ENCODE measurements at places on chromosomes 2 and 18.

DNA sequence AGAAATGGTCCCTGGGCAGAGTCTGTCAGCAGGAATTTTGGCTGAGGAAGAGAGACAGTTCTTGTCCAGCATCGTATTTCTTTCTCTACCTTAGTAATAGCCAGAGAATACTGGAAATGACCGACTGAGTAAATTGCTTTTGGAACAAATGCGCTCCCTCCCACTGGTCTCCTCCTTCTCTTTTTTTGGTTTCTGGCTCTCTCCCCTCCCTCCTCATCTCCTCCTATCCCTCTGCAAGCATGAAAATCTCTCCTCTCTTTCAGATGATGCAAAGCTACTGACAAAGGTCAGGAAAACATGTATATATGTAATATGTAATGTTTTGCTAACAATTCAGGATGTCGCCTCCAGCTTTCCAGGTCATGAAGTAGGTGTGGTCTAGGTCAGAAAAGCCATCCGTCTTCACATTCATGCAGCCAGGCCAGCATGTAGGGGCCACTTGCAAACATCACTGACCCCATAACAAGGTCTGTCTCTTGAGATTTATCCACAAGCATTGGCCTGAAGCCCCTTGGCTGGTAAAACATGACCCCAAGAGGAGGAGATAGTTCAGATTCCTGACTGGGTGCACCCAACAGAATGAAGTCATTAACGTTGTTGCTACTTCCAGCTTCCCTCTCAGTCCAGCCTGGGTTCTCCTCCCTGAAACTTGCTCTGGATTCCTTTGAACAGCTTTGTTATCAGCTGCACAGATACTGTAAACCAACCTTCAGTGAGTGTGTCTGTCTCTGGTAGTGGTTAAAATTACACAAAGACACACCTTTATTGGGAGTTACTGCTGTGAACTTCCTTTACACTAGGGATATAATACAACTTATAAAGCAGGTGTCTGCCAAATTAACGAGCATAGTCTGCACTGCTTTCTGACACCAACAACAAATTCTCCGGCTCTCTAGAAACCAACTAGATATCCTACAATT is 864.4 kb upstream of the KLHL29 start:
- DNase-seq, result no peak

DNA sequence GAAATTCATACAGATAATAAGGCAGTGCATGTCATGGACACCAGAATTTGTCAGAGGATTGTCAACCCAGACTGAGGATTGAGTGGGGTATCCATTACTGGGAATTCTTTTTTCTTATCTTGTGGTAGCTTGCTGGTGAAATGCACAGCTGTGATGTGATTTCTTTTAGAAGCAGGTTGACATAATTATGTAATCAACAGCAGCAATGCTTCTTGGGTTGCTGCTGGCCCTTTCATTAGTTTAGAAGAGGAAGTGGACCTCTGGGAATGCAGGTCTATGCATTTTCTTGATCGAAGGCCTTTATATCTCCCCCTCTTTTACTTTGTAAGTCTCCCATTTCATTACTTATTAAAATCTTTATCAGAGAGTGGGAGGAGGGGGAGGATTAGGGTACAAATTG is 319.9 kb downstream of the AGPS start:
- DNase-seq, result no peak

DNA sequence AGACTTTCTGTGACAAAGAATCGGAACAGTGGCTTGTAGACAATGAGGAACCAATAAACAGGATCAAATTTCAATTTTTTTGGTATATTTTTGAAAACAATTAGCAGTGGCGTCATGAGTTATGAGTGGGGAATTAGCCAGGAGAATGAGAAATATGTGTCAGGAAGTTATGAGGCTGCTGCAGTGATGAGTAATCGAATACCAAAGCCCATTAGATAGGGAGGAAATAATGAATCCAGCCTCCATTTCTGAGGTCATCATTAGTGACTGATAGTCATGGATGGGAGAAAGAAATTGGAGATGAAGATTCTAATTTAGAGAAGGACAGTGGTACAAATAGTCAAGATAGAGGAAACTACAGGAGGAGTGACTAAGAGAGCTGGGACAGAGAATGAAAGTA is 673.1 kb upstream of the VRK2 start:
- no peak for DNase-seq

GRCh38 chr2:209389171-209389618 is 34.7 kb upstream of the MAP2 start:
- DNase-seq, result no peak

DNA sequence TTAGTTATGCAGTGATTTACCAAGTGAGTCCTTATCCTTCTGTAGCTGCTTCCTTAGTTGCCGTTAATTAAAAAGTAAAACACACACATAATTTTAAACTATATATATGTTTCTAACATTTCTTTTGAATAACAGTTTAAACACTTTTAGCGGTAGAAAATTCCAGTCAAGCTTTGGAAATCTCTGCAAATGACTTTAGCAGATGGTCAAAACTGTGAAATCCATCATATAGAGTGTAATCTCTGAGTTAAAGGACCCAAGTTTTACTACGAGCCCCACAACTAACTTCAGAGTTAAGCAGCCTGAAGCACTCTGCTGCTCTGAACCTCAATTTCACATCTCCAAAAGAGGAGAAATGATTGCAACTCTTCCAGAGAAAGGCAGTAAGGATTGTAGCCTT is 96.2 kb downstream of the FTCDNL1 start:
- no peak for DNase-seq

DNA sequence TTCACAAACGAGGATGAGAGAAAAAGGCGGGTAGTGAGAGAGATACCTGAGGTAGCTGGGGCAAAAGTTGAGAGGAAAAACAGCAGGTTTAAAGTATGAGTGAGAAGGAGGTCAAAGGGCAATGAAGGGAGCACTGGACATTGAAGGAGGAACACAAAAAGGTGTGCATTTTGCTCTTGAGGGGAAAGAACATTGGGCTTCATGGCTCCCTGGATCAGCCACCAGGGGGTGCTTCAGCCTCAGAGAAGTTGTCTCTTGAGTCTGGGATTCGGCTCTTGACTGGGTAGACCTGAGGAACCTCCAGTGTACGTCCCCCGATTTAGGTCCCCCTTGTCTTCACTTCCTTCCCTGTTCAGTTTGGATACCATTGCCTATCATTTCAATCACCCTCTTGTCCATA is 128.5 kb downstream of the RAPGEF4 start:
- DNase-seq, result no peak

DNA sequence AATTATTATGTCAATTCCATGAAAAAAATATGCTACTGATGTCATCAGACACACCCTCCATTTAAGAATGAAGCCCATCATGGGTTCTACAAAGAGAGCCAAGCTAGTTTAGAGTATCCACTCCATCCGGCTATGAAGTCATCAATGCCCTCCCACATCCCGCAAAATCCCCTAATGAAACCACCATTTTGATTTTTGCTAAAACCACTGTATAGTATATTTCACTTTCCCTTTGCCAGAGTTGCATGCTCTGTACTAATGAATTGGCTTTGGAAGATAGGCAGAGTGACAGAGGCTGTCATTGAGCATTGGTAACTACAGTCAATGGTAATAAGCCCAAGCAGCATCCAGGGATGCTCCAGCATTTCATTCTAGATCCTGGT is 118.6 kb downstream of the ANKRD44 start:
- DNase-seq, result peak; percentile 26

Data from activated T-helper 1 cell treated with Interleukin-2 at 50 U/mL for 16 hours (primary cell).